ENCODE measurements at places on chromosomes 12 and 14.

- no peak for DNase-seq
These were observed 1106.8 kb downstream of the AACS start for GRCh38 chr12:126171937-126172559.

GRCh38 chr14:86414146-86414545 lies 884.2 kb downstream of the FLRT2 start:
- no peak for DNase-seq

- peak; percentile 43 for DNase-seq
These were observed 122.9 kb upstream of the TMEM132D start for GRCh38 chr12:130026608-130027176.

DNA sequence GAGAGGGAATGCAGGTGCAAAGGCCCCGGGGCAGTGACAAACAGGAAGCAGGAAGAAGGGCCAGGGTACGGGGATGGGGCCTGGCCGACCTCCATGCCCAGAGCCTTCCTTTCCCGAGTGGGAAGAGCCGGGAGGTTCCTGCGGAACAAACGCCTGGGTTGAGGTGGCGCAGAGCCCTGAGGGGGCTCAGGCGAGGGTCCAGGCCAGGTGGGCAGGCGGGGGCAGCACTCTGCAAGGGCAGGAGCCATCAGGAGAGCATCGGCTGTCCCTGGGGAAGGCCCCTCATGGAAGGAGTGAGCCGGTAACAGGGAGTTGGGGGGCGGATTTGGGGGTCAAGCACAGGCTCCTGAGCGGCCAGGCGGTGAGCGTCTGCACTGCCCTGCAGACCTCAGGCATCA lies 18.1 kb upstream of the FBRSL1 start:
- DNase-seq, result no peak

DNA sequence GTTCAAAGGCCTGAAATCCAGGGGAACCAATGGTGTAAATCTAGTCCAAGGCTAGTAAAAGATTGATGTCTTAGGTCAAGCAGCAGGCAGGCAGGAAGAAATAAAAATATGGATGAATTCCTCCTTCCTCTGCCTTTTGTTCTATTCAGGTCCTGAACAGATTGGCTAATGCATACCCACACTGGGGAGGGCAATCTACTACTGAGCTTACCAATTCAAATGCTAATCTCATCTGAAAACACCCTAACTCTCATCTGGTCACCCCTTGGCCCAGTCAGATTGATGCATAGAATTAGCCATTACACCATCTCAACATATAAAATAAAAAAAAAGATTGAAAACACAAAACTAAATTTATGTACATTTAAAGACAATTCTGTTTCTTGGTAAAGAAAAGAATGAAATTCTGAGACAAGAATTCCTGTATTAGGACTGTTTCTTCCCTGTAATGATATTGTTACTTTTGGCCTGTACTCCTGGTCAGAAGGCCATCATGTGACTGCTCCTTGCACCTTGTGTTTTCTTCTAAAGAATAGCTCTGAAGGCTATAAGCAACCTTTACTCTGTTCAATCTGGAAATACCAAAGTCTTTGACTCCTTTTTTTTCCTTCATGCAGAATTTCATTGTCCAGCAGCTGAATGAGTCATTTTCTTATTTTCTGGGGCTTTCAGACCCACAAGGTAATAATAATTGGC lies 19.9 kb downstream of the CLEC6A start:
- DNase-seq, result no peak

- DNase-seq, result no peak
These were observed 109.7 kb downstream of the TMTC3 start for GRCh38 chr12:88251798-88252197.

- DNase-seq, result no peak
These were observed 292.4 kb upstream of the SEL1L start for GRCh38 chr14:81826081-81826480.

- DNase-seq, result peak; percentile 17
These were observed 38.7 kb downstream of the PPHLN1 start for GRCh38 chr12:42364692-42365091.

GRCh38 chr12:64538121-64538520 lies 72.2 kb upstream of the RASSF3 start:
- no peak for DNase-seq

DNA sequence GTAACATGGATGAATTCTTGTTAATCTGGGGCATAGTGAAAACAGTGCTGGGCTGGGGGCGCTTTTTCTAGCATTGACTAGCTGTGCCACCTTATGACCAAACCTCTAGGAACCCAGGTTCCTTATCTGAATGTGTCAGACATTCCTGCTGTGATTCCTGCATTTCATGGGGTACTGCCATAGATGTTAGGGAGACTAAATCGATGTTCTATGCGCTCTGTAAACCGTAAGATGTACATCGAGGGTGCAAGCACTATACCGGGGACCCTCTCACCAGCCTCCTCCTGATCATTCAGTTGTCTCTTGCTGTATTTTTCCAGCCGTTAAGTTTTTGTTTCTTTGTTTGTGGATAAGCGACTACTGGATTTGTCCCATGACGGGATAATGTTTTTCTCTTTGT lies 170.9 kb upstream of the PARP11 start:
- DNase-seq, result no peak

DNA sequence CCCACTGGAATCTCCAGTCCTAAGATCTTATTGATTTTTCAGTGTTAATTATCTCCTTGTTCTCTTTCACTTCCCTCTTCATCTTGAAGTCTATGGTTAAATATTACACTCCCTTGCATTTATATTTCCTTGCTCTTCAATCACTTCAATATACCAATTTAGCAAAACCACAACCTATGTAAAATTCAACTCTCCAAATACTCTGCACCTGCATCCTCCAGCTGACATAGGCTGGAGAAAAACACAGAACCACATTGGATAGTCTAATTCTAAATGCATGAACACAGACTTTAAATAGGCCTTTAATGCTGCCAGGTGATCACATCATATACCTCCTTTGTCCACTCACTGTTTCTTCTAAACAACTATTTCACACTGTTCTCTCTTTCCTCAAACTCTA lies 253.8 kb upstream of the GARIN6 start:
- DNase-seq, result no peak

DNA sequence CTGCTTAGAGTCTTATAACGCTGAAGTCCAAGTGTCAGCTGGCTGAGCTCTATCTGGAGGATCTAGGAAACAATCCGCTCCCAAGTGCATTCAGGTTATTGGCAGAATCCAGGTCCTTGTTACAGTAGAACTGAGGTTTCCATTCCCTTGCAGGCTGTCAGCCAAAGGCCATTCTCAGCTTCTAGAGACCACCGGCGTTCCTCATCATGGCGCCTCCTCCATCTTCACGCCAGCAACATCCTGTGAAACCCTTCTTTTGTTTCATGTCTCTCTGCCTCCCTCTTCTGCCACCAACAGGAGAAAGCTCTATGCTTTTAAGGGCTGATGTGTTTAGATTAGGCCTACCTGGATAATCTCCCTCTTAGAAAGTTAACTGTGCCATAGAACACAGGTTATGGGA lies 133.0 kb upstream of the RASSF8 start:
- no peak for DNase-seq

GRCh38 chr12:113052326-113052725 lies 4.2 kb upstream of the DTX1 start:
- DNase-seq, result no peak

DNA sequence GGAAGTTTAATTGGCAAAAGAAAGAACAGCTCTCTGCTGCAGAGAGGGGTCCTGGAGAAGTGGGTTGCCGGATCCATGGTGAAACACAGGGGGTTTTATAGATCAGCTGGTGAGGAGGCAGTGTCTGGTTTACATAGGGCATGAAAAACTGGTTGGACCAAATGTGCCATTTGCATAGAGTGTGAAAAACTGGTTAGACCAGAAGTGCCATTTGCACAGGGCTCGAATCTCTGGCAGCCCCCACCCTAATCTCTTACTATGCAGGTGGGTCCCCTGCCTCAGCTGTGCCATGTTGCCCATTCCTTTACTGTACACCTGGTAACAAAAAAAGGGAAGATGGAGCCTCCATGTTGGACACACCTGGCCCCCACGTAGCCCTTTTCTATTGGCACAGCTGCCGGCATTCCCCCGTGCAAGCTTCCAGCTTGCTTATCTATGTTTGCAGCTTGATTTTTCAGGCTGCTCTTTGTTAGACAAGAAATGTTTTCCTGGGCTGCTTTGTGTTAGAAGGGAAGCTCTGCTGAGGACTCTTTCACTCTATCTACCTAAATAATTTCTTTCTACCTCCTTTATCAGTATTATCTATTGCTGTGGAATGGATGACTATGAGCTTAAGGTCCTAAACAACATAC lies 61.1 kb upstream of the TMEM132D start:
- DNase-seq, result no peak

GRCh38 chr14:50001151-50001998 lies 108.5 kb downstream of the ARF6 start:
- DNase-seq, result no peak

DNA sequence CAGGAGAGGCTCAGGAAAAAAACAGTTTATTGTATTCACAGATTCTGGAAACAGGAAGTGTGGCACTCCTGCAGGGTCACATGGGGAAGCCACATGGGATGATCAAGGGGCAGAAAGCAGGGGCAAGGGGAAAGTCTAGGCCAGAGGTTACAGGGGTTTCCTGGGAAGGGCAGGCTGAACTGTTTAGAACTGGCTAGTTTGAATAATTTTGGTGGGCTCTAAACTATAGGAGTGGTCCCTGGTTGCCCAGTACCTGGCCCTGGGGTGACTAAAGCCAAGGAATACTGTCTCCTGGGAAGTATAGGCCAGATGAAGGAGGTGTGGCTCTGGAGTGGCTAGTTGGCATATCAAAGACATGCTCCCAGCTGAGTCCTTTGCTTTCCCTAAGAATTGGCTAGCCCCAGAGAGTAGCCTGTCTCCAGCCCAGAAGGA lies 169.2 kb downstream of the SLC41A2 start:
- DNase-seq, result no peak

DNA sequence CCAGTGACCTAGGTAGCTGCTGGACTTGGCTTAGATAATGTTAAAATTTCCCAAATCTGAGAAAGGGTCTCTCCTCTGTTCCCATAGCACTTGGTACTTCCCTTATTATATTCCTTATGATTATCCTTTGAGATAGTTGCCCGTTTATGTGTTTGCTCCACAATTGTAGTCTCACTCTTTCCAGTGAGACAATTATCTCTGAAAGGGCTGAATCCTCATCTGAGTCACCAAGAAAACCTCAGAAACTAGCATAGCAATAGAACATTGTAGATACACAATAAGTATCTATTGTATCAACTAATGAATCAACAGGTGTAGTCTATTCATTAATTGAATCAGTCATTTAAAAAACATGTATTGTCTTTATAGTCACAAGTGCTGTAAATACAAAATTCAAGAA lies 119.1 kb upstream of the FAR2 start:
- no peak for DNase-seq

DNA sequence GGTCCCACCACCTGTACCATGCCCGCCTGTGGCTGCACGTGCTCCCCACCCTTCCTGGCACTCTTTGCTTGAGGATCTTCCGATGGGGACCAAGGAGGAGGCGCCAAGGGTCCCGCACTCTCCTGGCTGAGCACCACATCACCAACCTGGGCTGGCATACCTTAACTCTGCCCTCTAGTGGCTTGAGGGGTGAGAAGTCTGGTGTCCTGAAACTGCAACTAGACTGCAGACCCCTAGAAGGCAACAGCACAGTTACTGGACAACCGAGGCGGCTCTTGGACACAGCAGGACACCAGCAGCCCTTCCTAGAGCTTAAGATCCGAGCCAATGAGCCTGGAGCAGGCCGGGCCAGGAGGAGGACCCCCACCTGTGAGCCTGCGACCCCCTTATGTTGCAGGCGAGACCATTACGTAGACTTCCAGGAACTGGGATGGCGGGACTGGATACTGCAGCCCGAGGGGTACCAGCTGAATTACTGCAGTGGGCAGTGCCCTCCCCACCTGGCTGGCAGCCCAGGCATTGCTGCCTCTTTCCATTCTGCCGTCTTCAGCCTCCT lies 1.1 kb downstream of the INHBE start:
- peak; percentile 61 for DNase-seq

DNA sequence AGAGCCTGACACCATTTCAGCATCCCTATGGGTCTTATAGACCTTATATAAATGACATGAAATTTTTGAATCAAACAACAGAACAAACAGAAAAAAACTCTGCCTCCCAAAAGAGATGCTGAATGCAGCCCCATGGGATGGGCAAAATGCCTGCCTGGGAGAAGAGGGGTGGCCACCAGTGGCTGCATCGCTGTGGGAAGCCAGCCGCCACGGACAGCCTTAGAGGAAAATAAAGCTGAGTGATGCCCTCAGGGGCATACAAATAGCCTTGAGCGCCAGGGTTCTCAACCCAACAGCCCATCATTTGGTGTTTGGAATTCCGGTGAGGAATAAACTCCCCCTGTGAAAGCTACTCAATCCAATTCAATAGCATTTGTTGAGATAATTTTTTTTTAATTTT lies 22.9 kb downstream of the SYNE3 start:
- no peak for DNase-seq

DNA sequence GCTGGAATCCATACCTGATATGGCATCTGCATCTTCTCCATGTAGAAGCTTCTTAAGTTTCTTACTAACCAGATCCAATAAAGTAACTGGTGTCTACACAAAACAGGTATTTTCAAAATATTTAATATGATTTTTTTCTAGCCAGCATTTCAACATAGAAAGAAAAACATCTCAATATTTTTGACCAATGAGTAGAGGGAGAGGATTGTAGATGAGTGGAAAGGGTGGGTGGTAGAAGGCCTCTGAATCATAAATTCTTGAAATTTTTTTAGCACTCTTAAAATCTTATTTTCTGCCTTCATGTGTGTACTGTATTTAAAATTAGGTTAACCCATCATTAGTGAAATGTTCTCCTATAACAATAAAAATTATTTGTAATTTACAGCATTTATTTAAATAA lies 18.0 kb downstream of the DEPDC4 start:
- no peak for DNase-seq

DNA sequence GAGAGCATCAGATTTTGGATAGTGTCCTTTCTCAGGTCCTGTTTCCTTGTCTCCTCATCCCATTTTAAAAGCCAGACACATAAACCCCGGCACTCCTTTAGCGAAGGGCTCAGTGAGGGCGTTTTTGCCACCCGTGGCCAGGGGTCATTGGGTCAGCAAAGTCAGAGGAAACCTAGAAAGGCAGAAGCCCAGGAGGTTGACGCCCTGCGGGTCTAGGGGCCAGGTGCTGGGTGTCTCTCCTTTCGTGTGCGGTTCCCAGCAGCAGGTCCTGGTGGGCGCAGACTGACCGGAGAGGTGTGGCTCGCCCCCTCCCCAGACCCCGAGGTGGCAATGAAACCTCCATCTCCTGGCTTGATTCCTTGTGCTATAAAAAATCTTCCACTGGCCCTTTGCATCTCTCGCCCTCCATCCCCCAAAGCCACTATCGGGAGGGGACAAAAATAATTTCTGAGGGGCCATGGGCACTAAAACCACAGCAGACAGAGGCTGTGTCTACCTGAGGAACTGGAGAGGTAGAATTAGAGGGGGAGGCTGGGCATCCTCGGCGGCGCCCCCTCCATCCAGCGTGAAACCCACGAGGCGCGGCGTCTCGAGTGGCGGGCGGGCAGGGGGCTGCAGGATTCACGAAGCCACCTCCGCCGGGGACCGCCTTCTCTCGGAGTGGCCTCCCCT lies 858 bp upstream of the FRMD6 start:
- DNase-seq, result no peak

DNA sequence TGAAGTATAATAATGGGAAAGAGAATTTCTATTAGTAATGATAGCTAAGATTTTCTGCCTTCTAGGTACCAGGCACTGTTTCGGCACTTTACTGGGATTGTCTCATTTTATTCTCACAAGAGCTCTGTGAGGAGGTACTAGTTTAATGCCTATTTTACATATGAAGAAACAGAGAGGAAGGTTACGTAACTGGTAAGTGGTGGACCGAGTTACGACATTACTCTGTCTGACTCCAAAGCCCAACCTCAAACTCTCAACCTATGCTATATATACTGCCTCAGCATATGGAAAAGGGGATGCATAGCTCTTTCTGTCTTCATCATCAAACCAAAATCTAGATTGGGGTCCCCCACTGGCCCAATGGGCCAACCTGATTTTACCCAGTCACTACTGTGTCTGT lies 133.5 kb downstream of the KTN1 start:
- no peak for DNase-seq
